ENCODE measurements at places on chromosomes 16 and 17.

- peak; percentile 85 for DNase-seq
Observed at GRCh38 chr17:42019509-42020404, at the start of gene NKIRAS2. NKIRAS2 (plus strand) TSS chr17:42020090; CDS start chr17:42021578, 1,488 bp downstream.

DNA sequence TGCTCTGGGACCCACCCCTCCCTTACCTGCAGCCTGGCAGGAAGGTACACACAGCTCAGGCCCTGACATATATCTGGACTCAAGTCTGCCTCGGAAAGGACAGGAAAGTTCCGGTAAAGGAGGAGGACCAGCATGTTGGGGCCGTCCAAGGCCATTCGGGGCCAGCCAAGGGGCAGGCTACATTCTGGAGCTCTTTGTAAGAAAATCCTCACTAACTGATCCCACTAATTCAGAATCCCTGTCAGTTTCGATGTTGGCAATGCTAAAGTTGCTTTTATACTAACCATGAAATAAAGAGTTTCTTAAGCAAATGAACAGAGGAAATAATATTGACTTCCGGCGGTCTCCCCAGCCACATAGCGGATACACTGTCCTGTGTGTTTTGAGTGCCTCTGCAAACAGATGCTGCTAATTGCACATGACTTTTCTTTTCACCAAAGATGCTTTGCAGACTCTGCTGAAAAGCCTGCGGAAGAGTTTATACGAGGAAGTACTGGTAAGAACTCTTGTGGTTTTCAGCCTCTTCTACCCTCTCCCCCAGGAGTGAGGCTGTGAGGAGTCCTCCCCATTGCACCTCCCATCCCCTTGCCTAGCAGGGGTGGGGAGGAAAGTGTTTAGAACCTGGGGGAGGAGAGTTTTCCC is 54.8 kb downstream of the PLXDC1 start:
- no peak for DNase-seq

GRCh38 chr17:65139101-65139764 is 2.1 kb downstream of the RGS9 start:
- DNase-seq, result no peak

GRCh38 chr17:79294459-79295071 is 219.9 kb downstream of the ENGASE start:
- peak; percentile 5 for DNase-seq

- no peak for DNase-seq
Observed at GRCh38 chr16:69818891-69819545, 56.9 kb downstream of the WWP2 start.

- DNase-seq, result peak; percentile 84
Observed at GRCh38 chr17:44218344-44219107, 949 bp downstream of the UBTF start.

- DNase-seq, result no peak
Observed at GRCh38 chr17:17978481-17979424, 6.1 kb downstream of the DRC3 start.

DNA sequence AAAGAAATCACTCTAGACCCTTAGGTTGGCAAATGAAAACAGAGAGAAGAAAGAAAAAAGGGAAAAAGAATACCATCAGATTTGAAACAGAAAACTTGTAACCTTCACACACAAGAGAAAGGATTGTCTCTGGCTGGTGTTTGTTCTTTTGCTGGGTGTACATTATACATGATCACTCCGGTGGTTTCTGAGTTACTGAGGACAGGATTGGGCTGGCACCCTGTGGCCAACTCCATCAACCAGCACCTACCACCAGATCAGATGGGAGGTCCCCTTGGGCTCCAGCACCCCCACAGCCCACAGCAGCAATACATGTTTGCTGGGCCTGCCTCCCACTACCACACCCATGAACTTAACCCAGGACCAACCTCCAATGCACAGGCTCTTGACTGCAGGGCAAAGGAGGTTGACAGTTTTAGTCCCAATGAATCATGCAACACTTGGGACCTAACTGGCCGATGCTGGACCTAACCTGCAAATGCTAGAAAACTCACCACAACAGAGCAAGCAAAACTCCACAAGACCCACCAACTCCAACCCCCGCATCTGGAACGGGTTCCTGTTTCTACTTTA is 308.3 kb downstream of the SOX9 start:
- DNase-seq, result no peak

DNA sequence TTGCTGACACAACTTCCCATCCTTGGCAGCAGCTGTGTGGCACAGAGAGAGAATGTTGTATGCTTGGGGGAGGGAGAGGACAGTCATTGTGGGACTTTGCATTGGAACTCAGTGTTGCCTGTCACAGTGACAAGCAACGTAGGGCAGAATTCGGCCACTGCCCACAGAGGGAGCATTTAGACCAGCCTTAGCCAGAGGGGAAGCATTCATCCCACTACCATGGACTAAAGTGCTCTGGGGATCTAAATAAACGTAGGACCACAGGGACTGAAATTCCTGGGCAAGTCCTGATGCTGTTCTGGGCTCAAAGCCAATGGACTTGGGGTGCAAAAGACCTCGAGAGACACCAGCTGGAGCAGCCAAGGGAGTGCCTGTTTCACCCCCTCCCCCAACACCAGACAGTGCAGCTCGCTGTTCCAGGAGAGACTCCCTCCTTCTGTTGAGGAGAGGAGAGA is 44.9 kb downstream of the ABCA8 start:
- DNase-seq, result no peak

DNA sequence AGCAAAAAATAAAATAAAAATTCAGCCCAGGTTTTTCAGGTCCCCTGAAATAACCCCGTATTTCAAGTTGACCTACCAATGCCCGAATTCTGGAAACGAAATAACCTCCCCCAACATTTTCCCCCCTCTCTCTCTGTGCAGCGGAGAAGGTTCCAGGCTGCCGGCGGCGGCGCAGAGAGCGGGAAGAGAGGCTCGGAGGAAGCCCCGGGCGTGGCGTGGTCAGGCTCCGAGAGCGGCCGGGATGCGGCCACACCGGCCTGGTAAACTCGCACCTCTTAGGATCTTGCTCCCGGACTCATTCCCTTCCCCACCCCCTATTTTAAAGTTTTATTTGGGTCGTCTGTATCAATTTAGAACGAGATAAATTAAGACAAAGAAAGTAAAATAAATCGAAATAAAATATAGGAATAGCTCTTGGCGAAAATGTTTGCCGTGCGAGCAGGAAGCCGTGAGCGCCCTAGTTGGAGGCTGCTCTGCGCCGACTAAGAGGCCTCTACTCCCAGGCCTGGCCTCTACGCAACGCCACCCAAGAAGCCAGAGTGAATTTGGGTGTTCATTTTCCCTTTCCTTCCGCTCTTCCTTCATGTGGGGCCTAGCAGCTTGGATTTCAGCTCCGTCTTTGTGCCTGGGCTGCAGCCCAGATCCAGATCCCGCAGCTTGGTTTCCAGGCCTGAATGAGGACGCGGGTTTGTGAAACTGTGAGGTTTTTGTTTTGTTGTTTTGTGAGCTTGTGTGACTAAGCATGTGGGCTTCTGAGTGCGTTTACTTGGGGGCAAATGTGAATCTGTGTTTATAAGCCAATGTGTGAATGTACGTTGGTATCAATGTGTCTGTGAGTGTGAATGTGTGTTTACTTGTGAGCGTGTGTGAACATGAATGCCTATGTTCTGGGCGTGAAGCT is 1.5 kb upstream of the HOXB6 start:
- no peak for DNase-seq

- no peak for DNase-seq
Observed at GRCh38 chr17:55238931-55239297, 25.8 kb upstream of the HLF start.

- no peak for DNase-seq
Observed at GRCh38 chr16:1159325-1159972, 6.5 kb downstream of the CACNA1H start.

DNA sequence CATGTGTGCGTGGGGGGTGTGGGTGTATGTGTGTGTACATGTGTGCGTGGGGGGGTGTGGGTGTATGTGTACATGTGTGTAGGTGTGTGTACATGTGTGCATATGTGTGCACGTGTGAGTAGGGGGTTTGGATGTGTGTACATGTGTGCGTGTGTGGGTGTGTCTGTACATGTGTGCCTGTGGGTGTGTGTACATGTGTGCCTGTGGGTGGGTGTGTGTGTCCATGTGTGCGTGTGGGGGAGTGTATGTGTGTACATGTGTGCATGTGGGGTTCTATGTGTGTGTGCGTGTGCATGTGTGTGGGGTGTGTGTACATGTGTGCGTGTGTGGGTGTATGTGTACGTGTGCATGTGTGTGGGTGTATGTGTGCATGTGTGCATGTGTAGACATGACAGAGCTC is 129.1 kb downstream of the C16orf95 start:
- DNase-seq, result no peak

DNA sequence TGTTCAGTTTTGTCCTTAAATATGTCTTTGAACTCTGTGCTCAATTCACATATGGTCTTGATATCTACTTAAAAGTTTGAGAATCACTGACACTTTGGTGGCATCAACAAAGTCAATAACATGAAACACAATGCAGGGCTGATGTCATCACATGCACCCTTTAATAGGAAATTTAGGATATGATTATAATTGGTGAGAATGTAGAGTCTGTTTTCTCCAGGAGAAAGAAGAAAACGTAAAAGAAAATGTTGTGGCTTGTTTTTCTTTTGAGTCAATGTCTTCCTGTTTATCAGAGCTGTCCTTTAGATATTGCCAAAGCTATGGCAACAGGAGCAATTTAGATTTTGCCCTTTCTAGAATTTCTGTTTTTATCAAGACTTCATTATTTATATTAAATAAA is 396.9 kb downstream of the CDH13 start:
- DNase-seq, result no peak

DNA sequence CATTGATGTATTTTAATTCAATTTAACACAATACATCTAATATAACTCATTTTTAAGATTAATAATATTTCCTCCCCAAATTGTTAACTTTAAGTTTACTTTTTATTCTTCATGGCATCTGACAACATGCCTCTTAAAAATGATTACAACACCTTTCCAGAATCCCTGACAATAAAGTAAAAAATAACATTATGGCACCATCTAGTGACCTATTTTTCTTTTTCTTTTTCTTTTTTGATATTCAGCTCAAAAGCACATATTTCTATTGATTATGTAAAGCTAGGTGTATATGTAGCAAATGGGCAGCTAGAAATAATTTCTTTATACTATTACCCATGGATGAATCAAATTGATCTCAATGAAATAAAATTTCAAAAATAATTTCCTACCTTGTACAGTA is 834.3 kb upstream of the CDH8 start:
- no peak for DNase-seq

DNA sequence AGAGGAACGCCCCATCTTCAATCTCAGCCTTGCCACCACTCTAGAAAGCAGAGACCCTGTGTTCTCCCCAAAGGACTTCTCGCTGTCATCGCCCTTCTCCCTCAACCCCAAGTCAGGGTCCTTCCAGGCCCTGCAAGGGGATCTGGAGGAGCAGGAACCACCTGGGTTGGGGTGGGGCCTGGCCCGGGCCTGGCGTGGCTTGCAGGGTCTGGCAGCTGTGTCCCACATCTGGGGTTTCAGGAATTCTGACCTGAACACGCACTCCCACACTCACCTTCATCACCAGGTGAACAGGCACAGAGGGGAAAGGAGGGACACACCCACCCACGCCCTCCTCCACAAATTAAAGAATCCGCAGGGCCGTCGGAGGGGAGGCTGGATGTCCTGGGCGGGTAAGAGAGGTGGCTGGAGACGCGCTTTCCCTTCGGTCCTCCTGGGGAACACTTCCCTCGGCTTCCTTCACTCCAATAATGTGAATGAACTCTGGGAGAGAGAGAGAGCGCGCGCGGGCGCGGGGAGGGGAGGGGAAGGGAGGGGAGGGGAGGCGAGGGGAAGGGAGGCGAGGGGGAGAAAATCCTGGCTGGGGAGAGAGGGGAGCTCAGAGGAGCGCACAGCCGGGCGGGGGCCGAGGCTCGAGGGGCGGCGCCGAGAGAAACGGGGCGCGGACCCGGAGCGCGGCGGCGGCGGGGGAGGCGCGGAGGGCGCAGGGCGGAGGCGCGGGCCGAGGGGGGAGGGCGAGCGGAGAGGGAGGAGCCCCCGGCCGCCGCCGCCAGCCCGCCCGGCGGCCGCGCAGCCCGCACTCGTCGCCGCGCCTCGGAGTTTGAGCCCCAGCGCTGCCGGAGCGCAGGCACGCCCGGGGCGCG is at the start of gene CACNG4:
Gene CACNG4, plus strand, starts transcription at position 799 of the 863 bp plus-strand sequence. CDS start 205 bp downstream, outside the sequence.
- no peak for DNase-seq

GRCh38 chr17:73600103-73600871 is 44.0 kb downstream of the SDK2 start:
- no peak for DNase-seq

GRCh38 chr17:72592242-72592966 is 471.6 kb downstream of the SOX9 start:
- no peak for DNase-seq

GRCh38 chr16:57061084-57061905 is 31.1 kb upstream of the CPNE2 start:
- no peak for DNase-seq

DNA sequence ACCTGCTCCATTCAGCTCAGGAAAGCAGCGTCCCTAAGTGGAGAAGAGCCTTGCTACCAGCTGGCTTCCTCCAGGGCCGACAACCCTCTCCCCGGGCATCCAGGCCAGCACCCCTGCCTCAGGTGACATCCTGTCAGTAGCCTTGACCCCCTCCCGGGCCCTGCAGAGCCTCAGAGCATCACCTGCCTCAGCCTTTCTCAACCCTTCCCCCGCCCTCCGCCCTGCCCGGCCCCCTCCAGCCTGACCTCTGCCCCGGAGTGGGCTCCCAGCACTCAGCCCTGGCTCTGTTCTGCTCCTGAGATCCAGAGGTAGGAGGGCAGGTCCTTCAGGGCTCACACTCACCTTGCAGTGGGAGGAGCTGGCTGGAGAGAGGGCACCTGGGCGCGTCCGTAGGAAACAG is 73.8 kb upstream of the METRNL start:
- no peak for DNase-seq

- no peak for DNase-seq
Observed at GRCh38 chr16:17476414-17477259, 5.9 kb upstream of the XYLT1 start.

- no peak for DNase-seq
Observed at GRCh38 chr16:81239367-81240121, 1.1 kb downstream of the BCO1 start.

- DNase-seq, result no peak
Observed at GRCh38 chr17:31412511-31412910, 21.0 kb downstream of the RAB11FIP4 start.

GRCh38 chr16:79067600-79067999 is 532.9 kb downstream of the MAF start:
- DNase-seq, result no peak

GRCh38 chr16:85952197-85952596 is 53.2 kb downstream of the IRF8 start:
- DNase-seq, result no peak

DNA sequence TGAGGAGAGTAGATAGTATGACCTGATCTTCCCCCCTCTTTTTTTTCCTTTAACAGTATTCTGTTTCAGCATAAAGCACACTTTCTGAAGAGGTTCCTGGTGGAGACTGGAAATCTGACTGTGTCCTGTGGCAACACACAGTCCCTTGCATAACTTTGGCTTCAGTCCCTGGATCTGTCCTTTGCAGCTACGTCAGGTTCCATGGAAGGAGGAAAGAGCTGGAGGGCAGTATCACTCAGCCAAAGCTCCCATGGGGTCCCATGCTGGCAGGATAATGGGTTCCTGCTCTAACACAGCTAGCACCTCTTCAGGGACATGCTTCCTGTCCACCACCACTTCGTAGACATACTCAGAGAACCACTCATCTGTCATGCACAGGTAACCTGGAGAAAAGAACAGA is 13.3 kb upstream of the SLC6A4 start:
- no peak for DNase-seq

Data from activated naive CD4-positive, alpha-beta T cell (primary cell).